Thoracic aorta (tissue), 2 donors: ENCODE measurements at places on chromosomes 16 and 17.

DNA sequence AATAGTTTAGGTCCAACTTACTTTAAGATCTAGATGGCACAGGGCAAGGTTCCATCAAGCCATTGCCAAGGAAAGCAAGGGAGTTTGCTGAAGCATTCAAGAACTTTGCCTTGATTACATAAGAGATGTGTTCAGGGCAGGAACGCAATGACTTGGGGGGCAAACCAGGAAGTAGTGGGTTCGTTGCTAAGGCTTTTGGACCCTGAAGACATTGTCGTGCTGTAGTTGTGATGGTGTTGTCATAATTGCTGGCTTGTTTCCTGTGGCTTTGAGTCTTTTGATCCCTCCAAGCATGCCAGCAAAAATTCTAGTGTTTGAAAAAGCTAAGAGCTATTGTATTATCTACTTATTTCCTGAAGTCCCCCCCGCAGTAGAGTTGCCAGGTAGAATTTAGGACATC lies 70.7 kb upstream of the HNF1B start:
- DNase-seq: no peak

DNA sequence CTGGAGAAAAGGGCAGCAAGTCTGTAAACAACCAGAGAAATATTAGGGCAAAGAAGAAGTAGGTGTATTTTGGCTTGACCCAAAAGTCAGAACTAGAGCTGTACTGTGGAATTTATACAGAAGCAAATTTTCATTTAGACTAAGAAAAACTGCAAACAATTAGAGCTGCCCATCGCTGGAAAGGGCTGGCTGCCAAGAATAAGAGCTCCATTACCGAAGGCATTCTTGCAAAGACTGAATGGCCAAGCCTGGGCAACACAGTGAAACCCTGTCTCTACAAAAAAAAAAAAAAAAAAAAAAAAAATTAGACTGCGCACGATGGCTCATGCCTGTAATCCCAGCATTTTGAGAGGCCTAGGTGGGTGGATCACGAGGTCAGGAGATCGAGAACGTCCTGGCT lies 53.9 kb upstream of the TMC5 start:
- DNase-seq: no peak

- no peak for DNase-seq
These were observed 18.7 kb upstream of the PIK3R6 start for GRCh38 chr17:8885967-8886684.

GRCh38 chr16:86768999-86769398 lies 190.7 kb downstream of the FOXL1 start:
- no peak for DNase-seq

- no peak for DNase-seq
These were observed 2.8 kb downstream of the SHMT1 start for GRCh38 chr17:18360518-18360917.

- DNase-seq: no peak
These were observed 45.1 kb downstream of the ZFHX3 start for GRCh38 chr16:73002866-73003265.

- DNase-seq: no peak
These were observed 5.2 kb downstream of the CISD3 start for GRCh38 chr17:38735161-38735997.

GRCh38 chr17:61833536-61834193 lies 29.7 kb downstream of the BRIP1 start:
- no peak for DNase-seq
